ENCODE measurements at places on chromosomes 5 and 9. TPM values are rescaled to one million over a fixed set of nuclear protein-coding genes. Genes with fewer than 3 reads are reported as not detected.

DNA sequence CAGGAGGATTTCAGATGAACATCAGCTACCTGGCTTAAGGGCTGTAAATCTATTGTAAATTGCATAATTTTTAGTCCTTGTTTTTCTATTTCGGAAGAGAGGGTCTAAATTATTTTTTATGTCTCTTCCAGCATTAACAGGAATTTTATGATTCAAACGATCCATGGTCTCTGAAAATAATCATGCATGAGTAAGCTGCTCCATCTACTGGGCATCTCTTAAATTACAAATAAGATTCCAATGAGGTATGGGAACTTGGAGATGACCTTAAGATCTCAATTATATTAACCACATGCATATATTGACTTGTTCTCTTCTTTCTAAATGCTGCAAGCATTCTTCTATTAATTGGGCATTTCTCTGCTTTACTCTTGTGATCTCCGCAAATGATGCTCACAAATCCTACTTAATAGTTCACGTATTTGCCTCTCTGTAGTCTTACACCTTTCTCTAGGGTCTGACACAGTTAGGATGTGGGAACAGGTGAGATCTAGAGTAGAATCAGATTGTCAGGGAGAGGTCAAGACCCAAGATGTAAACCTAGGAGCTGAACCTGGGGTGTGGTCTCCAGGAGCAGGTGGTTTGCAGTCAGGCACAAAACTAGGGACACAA lies 86.9 kb downstream of the NUDT12 start:
- H3K27me3 ChIP-seq = no peaks in the 10 kb centered on the region
- peaks cover 24% of the 10 kb centered on the region for H3K4me1 ChIP-seq
- H3K4me3 ChIP-seq = no peak overlapping the region
- no peak overlapping the region for H3K27ac ChIP-seq

- H3K36me3 ChIP-seq = no peaks in the 10 kb centered on the region
- no peak overlapping the region for H3K27ac ChIP-seq
- no peak for DNase-seq
- H3K4me3 ChIP-seq = no peak overlapping the region
- no peaks in the 10 kb centered on the region for H3K27me3 ChIP-seq
These were observed 39.9 kb downstream of the ERP44 start for GRCh38 chr9:100058699-100059579.

PCDHGA8 gene
- 2.1 TPM for total RNA-seq

DNA sequence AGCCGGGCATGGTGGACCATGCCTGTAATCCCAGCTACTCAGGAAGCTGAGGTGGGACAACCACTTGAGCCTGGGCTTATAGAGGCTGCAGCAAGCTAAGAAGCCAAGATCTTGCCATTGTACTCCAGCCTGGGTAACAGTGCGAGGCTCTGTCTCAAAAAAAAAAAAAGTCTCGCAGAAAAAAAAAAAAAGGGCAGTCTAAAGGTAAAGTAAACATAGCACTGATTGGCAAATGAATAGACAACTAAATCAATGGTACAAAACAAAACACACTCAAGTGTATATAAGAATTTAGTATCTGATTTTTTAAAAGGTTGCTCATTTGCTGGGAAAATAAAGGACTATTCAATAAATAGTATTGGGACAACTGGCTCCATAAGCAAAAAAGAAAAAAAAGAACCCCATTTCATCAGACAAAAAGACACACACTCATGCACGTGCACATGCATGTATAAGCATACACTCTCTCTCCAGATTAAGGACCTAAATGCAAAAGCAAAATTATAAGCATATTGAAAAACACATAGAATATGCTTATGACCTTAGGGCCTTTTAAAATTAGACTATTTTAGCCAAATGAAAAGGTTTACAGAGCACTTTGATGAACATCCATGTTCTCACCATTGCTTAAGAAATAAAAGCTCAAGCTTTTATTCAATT lies 5.7 kb downstream of the IL6ST start:
- H3K27me3 ChIP-seq = no peaks in the 10 kb centered on the region
- H3K4me1 ChIP-seq = peaks cover 13% of the 10 kb centered on the region
- DNase-seq = no peak
- no peak overlapping the region for H3K4me3 ChIP-seq
- H3K36me3 ChIP-seq = no peaks in the 10 kb centered on the region
- no peak overlapping the region for H3K27ac ChIP-seq

GRCh38 chr9:68429631-68430030 lies 73.2 kb downstream of the PGM5 start:
- peaks cover 10% of the 10 kb centered on the region for H3K27me3 ChIP-seq
- no peaks in the 10 kb centered on the region for H3K36me3 ChIP-seq
- no peak overlapping the region for H3K27ac ChIP-seq
- no peak overlapping the region for H3K4me3 ChIP-seq

DNA sequence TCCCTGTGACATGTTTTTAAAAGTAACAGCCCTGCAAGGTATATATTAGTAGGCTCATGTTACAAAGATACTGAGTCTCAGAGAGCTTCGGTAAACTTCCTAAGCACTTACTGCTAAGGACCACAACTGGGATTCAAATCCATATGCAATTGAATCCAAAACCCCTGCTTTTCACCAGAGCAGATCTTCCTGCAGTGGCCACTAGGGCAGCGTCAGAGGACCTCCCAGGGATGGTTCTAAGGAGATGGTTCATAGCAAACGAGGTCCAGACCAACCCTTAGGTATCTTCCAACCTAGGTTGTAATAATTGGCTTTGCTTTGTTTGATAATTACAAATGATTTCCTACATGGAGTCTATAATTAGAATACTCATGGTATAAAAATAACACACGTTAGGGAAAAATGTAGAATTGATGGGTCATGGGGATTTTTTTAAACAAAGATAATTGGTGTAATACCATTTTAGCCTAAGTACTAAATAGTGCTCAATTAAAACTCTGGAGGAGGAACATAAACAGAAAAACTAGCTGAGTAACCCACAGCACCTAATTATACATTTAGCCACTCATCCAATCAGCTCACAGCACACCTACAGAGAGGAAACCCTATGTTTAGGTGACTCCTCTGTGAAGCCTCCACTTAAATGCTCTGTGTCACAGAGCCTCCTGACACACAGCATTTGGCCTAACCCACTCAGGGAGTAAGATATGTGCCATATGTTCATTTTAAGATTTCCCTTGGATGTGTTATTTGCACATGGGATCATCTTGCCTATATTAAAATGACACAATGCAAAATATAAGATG lies 10.0 kb upstream of the CAST start:
- H3K36me3 ChIP-seq = no peaks in the 10 kb centered on the region
- H3K27me3 ChIP-seq = peaks cover 1% of the 10 kb centered on the region
- peak; percentile 48 for DNase-seq
- peaks cover 18% of the 10 kb centered on the region for H3K4me1 ChIP-seq

GRCh38 chr5:112634166-112634565 lies 103.5 kb upstream of the APC start:
- H3K4me1 ChIP-seq = peaks cover 11% of the 10 kb centered on the region
- H3K4me3 ChIP-seq = no peak overlapping the region
- no peak for DNase-seq
- no peak overlapping the region for H3K27ac ChIP-seq
- 0 out of 2 replicates have a peak, but pooled peaks cover 4% of the 10 kb centered on the region for H3K36me3 ChIP-seq

C5orf63 gene
- 3.4 TPM for total RNA-seq

DNA sequence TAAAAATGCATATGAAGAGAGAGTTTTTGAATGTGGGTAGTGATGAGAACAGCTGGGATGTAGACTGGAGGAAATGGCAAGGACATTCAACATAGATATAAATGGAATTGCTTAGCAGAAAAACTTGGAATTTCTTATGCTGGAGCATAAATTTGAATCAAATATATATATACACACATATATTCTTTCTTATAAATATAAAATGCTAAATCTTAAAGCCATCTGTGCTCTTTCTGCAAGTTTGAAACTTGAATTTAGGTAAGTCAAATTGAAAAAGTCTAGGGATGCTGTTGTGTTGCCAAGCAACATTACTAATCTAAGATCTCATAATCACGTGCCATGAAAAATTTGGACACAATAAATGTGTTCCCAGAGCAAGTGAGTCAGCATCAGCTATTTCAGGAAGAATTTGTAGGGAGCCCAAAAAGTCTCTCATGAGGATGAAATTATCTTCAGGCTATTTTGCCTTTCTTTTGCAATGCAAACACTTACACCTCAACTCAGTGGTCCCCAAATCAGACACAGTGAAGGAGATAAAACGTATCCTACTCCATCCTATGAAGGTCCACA lies 58.4 kb upstream of the ALDH1A1 start:
- no peak overlapping the region for H3K4me3 ChIP-seq
- peaks cover 4% of the 10 kb centered on the region for H3K4me1 ChIP-seq
- H3K36me3 ChIP-seq = no peaks in the 10 kb centered on the region
- no peak for DNase-seq

ALDOB gene
- 0.85 TPM for total RNA-seq

DNA sequence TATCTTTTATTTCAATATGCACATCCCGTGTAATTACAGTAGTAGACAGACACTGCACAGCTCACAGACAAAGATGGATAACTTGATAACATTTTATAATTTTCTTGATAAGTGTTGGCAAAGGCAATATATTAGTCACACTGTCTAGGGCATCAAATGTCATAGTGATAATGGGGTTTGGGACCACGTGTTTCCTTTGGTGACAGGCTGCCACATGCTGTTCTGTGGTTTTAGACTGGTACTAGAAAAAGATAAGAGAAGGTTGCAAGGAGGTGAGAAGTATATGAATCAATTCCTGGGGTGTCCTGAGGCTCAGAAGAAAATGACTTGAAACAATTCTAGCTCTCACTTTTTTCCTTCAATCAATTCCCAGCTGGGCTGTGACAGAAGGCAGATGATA lies 258.8 kb upstream of the CHD1 start:
- no peak overlapping the region for H3K27ac ChIP-seq
- peaks cover 4% of the 10 kb centered on the region for H3K27me3 ChIP-seq
- H3K4me3 ChIP-seq = no peak overlapping the region
- DNase-seq = no peak
- H3K4me1 ChIP-seq = no peaks in the 10 kb centered on the region

ENTPD2 gene
- 8.3 TPM for total RNA-seq

SV2C gene
- total RNA-seq = 0.05 TPM

GRCh38 chr9:114034661-114035062 lies 43.4 kb downstream of the AMBP start:
- H3K27me3 ChIP-seq = no peaks in the 10 kb centered on the region
- H3K36me3 ChIP-seq = peaks cover 14% of the 10 kb centered on the region

DNA sequence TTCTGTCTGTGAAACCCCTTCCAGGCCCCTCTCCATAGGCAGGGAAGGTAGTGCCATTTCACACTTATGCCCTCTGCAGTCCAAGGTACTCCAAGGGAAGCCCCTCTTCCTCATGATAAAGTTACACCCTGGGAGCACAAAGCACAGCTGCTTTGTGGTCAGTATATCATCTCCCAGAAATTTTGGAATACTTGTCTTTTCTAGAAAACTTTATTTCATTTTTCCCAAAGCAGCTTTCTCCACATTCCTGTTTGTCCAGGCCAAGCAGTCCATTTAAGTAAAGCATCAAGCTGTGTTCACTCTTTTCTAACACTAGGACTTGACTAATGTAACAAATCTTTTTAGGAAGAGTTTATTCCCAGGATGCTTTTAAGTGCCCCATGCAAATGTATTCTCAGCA lies 371.8 kb upstream of the RGMB start:
- H3K27ac ChIP-seq = no peak overlapping the region
- no peaks in the 10 kb centered on the region for H3K36me3 ChIP-seq
- H3K4me1 ChIP-seq = 0 out of 2 replicates have a peak, but pooled peaks cover 3% of the 10 kb centered on the region
- no peak overlapping the region for H3K4me3 ChIP-seq

- H3K36me3 ChIP-seq = peaks cover 40% of the 10 kb centered on the region
- peak; percentile 6 for DNase-seq
- H3K4me3 ChIP-seq = no peak overlapping the region
- no peak overlapping the region for H3K27ac ChIP-seq
- H3K27me3 ChIP-seq = no peaks in the 10 kb centered on the region
- H3K4me1 ChIP-seq = no peaks in the 10 kb centered on the region
These were observed 21.0 kb downstream of the EXOC3 start for GRCh38 chr5:463952-464351.

RNF208 gene
- total RNA-seq = 14.8 TPM

DNA sequence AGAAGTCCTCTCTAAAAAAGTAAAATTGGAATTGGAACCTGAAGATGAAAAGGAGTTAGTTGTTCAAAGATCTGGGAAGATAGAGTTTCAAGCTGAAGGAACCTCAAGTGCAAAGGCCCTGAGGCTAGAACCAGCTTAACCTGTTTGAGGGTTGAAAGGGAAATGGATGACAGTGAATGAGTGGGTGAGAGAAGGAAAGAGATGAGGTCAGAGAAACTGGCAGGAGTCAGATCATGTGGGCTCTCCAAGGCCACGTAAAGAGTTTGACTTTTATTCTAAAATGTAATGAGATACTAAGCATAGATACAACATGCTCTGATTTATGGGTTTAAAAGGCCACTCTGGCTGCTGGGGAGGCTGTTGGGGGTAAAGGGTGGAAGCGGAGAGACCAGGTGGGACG lies 2.5 kb upstream of the RAD23B start:
- no peak overlapping the region for H3K4me3 ChIP-seq
- no peak overlapping the region for H3K27ac ChIP-seq
- DNase-seq = no peak
- peaks cover 31% of the 10 kb centered on the region for H3K4me1 ChIP-seq

GRCh38 chr5:128350705-128351104 lies 187.3 kb downstream of the FBN2 start:
- peaks cover 12% of the 10 kb centered on the region for H3K36me3 ChIP-seq
- peaks cover 10% of the 10 kb centered on the region for H3K4me1 ChIP-seq
- no peak overlapping the region for H3K27ac ChIP-seq
- no peaks in the 10 kb centered on the region for H3K27me3 ChIP-seq

GRCh38 chr9:91948597-91949391 lies 1.2 kb downstream of the ROR2 start:
- peak overlapping the region; percentile 89 for H3K4me3 ChIP-seq
- peak overlapping the region; percentile 49 for H3K27ac ChIP-seq
- DNase-seq = peak; percentile 77
- H3K27me3 ChIP-seq = peaks cover 43% of the 10 kb centered on the region
- peaks cover 49% of the 10 kb centered on the region for H3K4me1 ChIP-seq
- no peaks in the 10 kb centered on the region for H3K36me3 ChIP-seq

DNA sequence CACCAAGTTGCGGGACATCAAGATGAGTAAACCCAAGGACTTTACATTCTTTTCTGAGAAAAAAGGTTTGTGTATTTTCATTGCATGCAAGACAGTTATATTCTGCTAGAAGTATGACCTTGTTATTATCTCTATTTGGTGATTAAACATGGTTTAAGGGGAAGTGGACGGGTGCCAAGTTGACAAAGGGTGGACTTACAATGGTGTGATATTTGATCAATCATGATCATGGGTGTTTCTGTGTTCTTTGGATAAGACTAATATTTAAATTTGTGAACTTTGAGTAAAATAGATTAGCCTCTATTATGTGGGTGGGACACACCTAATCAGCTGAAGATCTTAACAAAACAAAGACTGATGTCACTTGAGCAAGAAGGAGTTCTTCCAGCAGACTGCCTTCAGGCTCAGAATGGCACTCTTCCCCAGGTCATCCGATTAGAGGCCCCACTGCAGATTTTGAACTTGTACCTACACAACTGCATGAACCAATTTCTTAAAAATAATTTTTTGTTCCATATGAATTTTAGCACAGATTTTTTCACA lies 782.9 kb downstream of the CDH12 start:
- no peak overlapping the region for H3K4me3 ChIP-seq
- no peak overlapping the region for H3K27ac ChIP-seq
- no peaks in the 10 kb centered on the region for H3K4me1 ChIP-seq
- no peaks in the 10 kb centered on the region for H3K36me3 ChIP-seq
- no peaks in the 10 kb centered on the region for H3K27me3 ChIP-seq
- no peak for DNase-seq

Data from WTC11 (cell line).